NCI-H748 treated with DMSO at 0.1 percent for 48 hours (cell line): ENCODE measurements at places on chromosomes 13 and 19.

GRCh38 chr19:18433735-18434398, 4.1 kb downstream of the ISYNA1 start:
- DNase-seq = no peak

GRCh38 chr19:15885167-15885566, 12.7 kb downstream of the CYP4F2 start:
- DNase-seq = no peak

DNA sequence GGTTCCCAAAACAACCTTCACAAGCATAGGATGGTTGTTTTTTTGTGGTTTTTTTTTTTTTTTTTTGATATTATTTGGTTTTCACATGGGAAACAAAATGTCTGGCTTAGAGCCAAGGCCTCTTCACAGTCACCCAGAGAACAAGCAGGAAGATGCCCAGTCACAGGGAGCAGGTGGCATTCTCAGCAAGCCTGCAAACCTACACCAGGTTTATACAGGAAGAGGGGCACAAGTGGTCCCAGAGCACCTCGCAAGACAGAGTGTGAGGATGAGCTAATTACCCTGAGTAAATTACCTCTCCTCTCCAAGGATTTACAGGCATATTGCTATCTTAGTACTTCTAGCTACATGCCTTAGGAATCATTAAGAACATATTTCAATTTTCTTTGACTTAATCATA, 1375.6 kb downstream of the EFNB2 start:
- DNase-seq = no peak

DNA sequence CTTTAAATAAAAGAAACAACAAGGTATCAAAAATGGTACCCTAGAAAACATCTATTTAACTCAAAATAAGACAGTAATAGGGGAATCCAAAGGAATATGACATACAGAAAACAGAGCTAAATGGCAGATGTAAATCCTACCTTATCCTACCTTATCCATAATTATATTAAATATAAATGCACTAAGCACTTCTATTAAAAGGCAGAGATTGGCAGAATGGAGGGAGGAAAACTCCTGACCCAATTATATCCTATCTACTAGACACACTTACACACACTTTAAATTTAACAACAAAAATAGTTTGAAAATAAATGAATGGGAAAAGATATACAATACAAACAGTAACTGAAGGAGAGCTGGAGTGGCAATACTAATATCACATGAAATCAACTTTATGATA, 14.4 kb downstream of the RNASEH2B start:
- DNase-seq = no peak

DNA sequence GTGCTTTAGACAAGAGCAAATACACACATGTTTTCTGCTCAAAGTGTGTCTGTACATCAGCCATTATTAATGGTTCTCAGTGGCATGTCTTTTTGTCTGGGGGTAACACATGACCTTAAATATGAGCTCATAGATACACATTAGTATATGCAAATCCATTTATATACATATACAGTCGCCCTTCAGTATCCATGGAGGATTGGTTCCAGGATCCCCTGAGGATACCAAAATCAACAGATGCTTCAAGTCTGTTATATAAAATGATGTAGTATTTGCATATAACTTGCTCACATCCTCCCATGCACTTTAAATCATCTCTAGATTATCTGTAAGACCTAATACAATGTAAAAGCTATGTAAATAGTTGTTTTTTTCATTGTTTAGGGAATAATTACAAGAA, 298.1 kb downstream of the OLFM4 start:
- DNase-seq = no peak

- no peak for DNase-seq
These were observed 15.2 kb upstream of the SLC1A5 start for GRCh38 chr19:46803555-46803954.

GRCh38 chr13:104577071-104577815, 1511.0 kb upstream of the SLC10A2 start:
- no peak for DNase-seq

- DNase-seq = no peak
These were observed 6.1 kb upstream of the RBM42 start for GRCh38 chr19:35622750-35623149.

DNA sequence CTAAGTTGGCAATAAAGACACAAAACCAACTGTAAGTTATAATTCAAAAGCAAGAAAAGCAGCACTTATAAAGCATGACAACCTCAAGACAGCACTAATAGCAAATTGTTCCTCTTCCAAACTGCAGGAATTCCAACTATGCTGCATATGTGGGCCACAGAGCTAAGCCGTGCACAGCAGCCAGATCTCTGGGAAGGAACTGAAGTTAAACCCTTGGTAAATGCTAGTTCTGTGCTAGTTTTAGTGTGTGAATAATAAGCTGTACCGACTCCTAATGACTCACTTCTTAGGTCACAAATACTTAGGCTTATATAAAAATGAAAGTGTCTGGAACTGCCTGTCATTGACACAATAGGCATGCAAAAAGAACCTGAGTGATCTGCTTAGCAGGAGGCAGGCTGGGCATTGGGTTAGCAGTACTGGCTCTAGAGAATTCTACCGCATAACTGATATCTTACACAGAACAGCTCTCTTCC, 21.2 kb upstream of the GTF3A start:
- DNase-seq = no peak

DNA sequence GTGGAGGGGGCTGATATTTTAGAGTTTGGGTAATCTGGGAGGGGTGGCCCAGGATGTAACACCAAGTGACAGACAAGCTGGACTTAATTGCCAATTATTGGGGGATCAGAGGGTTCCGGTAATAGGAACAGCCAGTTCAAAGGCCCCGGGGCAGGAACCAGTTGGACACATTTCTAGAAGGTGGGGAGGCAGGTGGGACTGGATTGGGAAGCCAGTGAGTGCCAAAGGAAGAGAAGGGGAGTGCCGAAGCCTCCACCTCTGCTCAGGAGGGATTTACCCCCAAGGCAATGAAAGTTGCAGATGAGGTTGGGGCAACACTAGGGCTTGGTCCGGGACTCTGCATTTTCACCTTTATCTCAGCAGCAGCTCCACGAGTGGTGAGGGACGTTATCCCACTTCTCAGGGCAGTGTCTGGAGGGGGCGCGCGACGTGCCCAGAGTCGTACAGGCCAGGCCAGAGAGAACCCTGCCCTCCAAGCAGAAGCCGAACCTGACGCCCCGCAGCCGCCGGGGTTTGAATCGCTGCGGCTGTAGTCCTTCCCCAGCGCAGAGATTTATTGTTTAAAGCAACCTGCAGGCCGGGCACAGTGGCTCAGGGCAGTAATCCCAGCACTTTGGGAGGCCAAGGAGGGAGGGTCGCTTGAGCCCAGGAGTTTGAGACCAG, 5.7 kb upstream of the JUND start:
- no peak for DNase-seq

DNA sequence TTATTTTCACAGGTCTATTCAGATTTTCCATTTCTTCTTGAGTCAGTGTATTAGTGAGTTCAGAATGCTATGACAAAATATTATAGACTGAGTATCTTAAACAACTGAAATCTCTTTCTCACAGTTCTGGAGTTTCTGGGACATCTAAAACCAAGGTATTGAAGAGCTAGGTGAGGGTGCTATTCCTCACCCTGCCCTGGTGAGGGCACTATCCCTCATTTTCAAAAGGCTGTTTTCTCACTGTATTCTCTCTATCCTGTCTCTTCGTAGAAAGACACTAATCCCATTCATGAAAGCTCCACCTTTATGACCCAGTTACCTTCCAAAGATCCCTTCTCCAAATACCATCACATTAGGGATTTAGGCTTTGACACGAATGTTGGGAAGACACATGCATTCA, 1617.1 kb downstream of the PCDH9 start:
- no peak for DNase-seq

- DNase-seq = no peak
These were observed 31.9 kb downstream of the RFXAP start for GRCh38 chr13:36850790-36851438.

DNA sequence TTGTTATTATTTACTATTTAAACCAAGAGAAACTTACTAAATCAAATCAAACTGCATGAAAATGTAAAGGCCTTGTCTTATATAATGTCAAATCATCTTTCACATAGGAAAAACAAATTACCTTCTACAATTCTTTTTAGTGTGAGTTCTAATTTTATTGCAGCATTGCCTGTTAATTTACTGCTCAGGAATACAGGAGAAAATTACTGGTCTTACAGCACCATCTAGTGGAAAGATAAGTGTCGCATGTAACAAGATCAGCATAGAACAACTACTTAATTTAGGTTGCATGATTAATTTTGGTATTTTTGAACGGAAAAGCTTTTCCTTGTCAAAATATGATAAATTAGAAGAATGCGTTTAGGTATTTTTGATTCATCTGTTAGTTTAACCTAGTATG, 502.7 kb downstream of the UQCRFS1 start:
- DNase-seq = peak; percentile 51

- DNase-seq = no peak
These were observed 622 bp downstream of the DNM2 start for GRCh38 chr19:10718205-10719196.

DNA sequence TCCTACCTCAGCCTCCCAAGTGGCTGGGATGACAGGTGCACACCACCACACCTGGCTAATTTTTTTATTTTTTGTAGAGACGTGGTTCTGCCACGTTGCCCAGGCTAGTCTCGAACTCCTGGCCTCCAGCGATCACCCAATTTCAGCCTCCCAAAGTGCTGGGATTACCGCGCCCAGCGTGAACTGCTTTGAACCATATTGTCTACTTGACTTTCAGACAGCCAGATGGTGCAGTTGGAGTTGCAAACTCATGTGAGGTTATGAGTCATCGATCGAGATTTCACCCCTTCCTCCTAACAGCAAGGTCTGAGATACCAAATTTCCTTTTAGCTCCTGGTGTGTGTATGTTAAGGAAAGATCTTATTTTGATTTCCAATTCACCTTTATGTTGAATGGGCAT, 2.7 kb downstream of the SLC27A1 start:
- no peak for DNase-seq

DNA sequence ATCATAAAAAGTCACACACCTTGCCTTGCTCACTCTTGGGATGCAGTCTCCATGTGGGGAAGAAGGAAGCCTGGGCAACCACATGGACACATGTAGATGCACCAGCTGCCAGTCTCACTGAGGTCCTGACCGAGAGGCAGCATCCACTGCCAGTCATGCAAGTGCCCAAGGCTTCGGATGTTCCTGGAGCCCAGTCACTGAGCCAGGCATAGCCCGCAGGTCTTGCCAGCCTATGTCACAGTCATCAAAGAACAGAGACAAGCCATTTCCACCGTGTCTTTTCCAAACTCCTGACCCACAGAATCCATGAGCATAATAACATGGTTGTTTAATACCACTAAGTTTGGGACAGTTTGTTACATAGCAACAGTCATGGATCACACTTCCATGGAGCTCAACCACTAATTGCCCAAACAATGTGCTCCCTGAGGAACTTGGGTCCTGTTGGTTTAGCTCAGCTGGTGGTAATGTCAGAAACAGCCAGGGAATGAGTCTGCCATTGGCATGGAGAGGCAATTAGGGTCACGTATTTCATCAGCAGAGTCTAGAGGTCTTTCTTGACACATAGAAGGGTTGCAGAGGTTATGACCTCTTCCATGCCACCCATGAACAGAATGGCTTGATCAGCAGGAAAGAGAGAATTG, 21.5 kb downstream of the STARD13 start:
- DNase-seq = no peak

GRCh38 chr19:8681345-8682029, 17.1 kb downstream of the ACTL9 start:
- DNase-seq = no peak

- no peak for DNase-seq
These were observed 19.0 kb downstream of the OLFM2 start for GRCh38 chr19:9917321-9917720.

GRCh38 chr13:67277581-67277980, 47.4 kb upstream of the PCDH9 start:
- DNase-seq = no peak

- DNase-seq = no peak
These were observed 16.4 kb downstream of the FREM2 start for GRCh38 chr13:38703255-38703654.

DNA sequence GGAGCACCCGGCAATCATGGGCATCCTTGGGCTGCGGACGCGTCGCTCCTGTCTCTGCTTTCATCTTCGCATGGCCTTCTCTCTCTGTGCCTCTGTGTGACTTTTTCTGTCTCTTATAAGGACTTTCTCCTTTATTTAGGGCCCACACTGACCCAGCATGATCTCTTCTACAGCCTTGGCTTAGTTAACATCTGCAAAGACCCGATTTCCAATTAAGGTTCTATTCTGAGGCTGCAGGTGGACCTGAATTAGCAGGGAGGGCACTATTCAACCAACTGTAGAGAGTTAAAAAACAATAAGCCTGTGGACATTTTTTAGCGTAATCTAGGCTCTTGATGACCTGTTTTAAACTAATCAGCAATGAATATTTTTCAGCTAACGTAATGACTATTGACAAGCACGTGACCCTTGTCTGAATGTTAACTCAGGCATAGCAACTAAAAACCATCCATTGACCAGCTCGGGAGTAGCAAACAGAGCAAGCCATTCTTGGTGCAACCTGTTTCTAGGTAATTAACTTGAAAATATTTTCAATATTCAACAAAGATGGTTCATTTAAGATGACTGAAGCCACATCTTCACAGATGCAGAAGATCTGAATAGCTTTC, 15.2 kb downstream of the F10 start:
- DNase-seq = no peak

GRCh38 chr13:114065141-114065925, 67.1 kb downstream of the RASA3 start:
- DNase-seq = no peak

GRCh38 chr19:17721821-17722220, 2.5 kb downstream of the MAP1S start:
- no peak for DNase-seq

DNA sequence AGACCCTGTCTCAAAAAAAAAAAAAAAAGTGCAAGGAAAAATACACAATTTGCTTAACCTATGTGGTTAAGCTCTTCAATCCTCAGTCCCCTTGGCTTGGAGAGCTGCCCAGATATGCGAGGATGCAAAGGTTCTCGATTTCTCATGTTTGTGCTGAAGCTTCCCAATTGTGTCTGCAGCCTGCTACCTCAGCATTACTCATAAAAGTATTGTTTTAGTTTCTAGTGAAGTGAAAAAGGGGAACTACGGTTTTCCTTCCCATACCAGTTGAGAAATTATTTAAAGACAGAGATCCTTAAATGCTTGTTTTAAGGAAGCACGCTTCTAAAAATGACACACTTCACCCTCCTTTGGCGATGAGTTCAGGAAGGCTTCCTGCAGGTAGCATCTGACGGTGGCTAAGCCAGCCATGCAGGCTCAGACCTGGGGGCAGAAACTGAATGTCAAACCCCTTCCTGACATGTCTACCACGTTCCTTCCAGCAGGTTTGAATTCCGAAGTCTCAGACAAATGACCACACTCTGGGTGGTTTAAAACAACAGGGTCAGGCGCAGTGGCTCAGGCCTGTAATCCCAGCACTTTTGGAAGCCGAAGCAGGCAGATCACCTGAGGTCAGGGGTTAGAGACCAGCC, 47.9 kb downstream of the RUBCNL start:
- DNase-seq = no peak

DNA sequence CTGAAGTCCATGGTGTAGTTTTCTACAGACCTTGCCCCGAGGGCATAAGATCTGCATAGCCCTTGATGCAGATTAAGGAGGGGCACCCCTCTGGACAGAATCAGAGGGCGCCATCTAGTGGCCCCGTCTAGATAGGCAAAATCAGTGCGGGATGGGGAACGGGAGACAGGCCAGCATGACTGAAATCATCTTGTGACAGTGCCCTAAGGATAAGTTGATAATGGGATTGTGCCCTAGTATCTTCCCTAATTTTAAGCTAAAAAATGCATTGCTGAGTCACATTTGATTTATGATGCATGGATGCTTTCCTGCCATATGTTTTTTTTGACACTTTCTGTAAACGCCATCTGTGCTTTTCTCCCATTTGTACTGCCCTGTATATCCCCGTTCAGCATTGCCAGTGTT, 19.0 kb upstream of the GPI start:
- peak; percentile 45 for DNase-seq

GRCh38 chr19:4097501-4097900, 26.4 kb downstream of the MAP2K2 start:
- DNase-seq = no peak
